ENCODE measurements at places on chromosomes 1 and 21.

DNA sequence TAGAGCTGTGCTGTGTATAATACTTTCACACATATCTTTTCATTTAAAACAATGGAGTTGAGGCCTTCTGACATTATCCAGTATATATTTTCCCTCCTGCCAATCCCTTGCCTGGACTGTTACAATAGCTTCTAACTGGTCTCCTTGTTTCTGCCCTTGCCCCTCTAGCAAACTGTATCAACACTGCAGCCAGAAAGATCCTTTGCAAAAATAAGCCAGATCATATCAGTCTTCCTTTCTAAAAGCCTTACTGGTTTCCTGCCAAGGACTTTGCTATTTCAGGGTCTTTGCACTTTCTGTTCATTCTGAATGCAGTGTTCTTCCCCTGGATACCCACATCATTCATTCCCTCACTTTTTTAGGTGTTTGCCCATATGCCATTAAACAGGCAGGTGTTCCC lies 370.1 kb downstream of the PTBP2 start:
- no peak for DNase-seq

DNA sequence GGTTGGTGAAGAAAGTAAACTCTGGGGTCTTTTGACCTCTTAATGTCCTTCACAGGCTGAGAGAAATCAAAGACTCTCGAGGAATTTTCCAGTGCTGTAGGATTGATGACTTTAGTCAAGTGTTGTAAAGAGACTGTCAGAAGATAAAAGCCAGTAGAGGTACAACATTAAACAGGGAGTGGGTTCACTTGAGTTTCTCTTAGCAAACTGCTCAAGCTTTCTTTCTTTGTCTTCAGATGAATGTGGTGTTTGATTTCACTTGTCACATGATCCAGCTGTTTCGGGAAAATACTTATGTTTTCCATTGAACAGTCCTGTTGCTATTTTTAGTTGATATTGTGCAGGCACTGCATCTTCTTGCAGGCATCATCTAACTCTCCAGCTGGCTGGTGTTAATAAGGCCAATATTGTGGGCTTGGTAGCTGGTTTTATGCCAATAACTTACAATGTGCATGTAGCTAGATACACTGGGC lies 45.6 kb downstream of the XCL2 start:
- DNase-seq = no peak

DNA sequence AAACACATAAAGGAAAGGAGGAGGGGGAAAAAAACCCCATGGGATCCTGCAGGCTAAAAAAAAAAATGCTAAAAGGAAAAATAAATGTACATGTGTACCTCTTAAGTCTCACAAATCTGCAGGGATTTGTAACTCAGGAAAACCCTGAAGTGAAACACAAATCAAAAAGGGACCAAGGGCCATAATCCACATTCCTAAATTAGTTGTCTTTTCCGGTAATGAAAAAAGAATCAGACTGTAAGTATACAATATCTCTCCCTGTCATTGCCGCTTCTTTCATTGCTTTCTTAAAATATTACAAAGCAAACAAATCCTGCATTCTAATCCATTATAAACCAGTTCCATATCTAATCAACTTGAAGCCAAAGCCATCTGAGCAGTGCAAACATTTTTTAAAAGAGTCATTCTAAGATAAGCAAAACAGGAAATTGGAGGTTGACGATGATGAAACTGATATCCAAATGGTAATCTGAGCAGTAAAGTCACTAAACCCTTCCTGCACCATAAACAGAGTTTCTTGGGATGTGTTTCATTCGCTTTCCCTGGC lies 58.7 kb upstream of the SIM2 start:
- no peak for DNase-seq

DNA sequence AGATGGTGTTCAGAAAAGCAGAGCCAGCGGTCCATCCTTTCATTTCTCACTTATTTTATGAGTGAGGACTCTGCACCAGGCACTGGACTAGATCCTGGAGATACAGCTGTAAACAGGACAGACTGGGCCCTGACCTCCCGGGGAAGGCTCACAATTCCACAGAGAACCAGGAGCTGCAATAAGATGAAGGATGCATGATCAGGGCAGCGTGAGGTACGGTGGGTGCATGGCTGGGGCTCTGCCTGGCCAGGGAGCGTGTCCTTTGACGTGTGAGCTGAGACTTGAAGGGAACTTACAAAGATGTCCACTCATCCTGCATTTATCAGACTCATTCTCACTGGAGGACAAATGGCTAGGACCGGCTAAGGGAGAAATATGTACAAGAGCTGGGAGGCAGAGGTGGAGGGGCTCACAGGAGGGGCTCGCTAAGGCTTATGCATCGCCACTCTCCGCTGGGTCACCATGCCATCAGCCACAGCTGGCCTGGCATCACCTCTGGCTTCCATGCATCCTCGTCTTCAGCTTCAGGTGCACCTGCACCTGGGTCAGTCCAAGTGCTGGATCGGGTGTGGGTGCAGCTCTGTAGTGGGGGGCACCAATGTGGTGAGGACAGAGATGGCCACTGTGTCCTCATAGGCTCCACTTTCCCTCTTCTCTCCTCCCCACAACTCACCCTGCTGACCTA lies 213.9 kb downstream of the TOMM20 start:
- DNase-seq = no peak

DNA sequence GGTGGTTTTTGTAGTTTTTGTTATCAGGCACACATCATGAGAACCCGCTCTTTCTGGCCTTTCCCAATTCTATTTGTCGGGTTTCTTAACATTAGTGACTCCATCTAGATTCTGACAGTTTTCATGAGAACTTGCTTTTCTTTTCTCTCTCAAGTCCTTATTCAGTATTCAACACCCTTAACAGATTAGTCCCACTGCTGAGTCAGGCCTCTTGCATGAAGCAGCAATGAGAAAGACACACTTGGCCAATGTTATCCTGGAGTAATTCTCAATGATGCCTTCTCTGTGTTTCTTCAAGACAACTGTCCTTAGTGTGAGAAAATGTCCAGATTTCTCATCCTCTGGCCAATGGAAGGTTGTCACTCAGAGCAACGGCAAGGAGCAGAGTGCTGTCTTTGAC lies 11.3 kb downstream of the FMO2 start:
- DNase-seq = no peak

DNA sequence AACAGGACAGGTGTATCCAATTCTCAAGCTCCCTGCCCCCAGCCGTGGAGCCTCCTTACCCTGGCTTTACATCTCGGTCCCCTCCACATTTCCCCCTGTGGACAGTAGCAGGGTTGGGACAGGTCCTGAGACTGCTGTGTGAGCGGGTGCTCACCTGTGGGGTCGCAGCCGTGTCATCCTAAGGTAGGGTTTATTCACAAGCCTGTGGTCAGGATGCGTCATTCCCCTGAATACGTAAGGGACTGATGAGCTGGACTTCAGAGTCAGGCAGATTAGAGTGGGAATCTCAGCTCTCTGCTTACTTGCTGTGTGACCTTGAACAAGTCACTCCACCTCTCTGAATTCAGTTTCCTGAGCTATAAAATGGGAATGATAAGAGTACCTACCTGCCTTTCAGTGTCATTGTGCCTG lies 17.7 kb downstream of the ZNF362 start:
- no peak for DNase-seq

- no peak for DNase-seq
Observed at GRCh38 chr1:74652711-74653139, 20.9 kb downstream of the ERICH3 start.

- DNase-seq = no peak
Observed at GRCh38 chr21:35819134-35819533, 241.2 kb downstream of the SETD4 start.

GRCh38 chr1:64242895-64243756 lies 39.7 kb downstream of the UBE2U start:
- no peak for DNase-seq

GRCh38 chr1:174209347-174210187 lies 50.2 kb downstream of the RABGAP1L start:
- DNase-seq = no peak

- no peak for DNase-seq
Observed at GRCh38 chr1:25891606-25892005, 14.6 kb downstream of the STMN1 start.

- DNase-seq = no peak
Observed at GRCh38 chr1:41365320-41365633, 4.0 kb downstream of the FOXO6 start.

GRCh38 chr1:233662575-233663304 lies 48.8 kb downstream of the KCNK1 start:
- no peak for DNase-seq

GRCh38 chr1:180888870-180889269 lies 23.8 kb upstream of the KIAA1614 start:
- no peak for DNase-seq

DNA sequence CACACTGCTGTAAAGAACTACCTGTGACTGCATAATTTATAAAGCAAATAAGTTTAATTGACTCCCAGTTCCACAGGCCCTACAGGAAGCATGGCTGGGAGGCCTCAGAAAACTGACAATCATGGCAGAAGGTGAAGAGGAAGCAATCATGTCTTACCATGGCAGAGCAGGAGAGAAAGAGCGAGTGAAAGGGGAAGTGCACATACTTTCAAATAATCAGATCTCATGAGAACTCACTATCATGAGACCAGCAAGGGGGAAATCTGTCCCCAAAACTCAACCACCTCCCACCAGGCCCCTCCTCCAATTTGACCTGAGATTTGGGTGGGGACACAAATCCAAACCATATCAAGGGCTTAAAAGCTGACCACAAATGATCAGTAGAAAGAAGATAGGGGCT lies 493.2 kb downstream of the PTPRC start:
- DNase-seq = no peak

GRCh38 chr1:101389547-101389929 lies 152.7 kb downstream of the S1PR1 start:
- DNase-seq = no peak

GRCh38 chr1:182111496-182111895 lies 50.0 kb upstream of the ZNF648 start:
- DNase-seq = no peak

- DNase-seq = no peak
Observed at GRCh38 chr1:169896013-169896412, 2.3 kb upstream of the SCYL3 start.

DNA sequence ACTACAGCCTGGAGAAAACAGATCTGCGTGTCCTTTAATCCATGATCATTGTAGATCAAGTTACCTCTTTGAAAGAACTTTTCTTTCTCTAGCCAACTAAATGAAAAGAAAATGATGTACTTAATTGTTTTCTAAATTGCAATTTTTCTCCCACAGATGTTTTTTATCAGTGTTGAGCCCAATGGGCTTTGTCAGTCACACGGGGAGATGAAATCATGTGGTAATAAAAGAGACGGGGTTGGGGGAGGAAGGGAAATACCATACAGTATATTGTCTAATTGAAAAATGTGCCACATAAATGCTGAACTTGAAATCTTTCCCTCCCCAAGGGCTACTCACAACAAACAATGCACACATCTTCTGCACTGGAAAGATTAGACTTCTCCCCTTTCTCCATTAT lies 58.4 kb downstream of the NTMT2 start:
- no peak for DNase-seq

- no peak for DNase-seq
Observed at GRCh38 chr21:43853851-43854772, 10.9 kb upstream of the AGPAT3 start.

GRCh38 chr1:75035536-75035935 lies 98.7 kb upstream of the LHX8 start:
- DNase-seq = no peak

DNA sequence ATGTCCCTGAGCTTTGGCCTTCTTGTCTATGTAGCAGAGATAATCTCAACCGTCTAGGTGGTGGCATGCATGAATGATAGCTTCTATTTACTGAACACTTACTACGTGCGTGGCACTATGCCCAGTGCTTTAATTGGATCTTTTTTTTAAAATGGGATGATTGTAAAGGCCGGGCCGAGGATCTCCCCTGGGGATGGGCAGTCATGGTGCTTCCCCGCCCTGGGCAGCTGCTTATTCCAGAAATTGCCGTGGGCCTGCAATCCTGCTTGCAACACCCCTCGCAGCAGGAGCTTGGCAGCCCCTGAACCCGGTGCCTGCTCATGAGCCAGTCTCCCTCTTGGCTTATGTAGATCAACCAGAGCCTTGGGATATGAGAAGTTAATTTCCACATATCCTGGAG lies 360.7 kb downstream of the CAMTA1 start:
- DNase-seq = no peak

DNA sequence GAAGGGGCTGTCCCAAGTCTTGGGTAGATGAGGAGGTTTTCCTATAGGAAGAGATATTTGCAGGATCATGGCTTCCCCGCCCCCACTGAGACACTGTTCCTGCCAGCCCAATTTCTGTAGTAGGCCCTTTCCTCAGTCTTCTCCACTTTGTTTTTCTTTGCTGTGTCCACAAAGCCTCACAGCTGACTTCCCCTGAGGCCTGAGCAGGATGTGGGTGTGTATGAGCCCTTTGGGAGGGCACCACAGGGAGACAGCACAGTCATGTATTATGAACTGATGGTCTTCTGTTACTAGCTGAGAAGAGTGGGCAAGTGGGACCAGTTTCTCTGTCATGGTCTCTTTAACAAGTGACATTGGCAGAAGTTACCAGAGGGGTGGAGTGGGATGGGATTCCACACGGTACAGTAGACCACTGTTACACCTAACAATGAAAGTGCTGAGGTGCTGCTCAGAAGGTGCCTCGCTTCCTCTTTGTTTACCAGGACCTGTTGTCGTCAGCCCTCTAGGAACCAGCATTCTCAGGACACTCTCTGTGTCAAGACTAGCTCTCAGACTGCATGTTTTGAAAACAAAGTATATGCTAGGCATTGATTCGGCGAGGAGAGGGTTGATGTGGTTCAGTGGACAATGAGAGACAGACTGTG lies 253.8 kb upstream of the HOOK1 start:
- DNase-seq = no peak

DNA sequence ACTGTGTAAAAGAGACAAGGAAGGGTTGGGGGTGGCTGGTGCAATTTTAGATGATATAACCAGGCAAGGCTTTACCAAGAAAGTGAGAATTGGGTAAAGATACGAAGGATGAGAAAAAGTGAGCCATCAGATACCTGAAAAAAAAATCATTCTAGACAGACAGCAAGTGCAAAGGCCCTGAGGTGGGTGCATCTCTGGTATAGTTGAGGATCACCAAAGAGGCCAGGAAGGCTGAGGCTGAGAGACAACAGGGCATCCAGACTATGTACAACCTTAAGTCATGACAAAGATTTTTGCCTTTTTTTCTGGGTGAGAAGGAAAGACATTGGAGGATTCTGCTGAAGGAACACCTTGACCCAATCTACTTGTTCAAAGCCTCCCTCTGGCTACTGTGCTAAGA lies 29.9 kb downstream of the RXRG start:
- DNase-seq = no peak

GRCh38 chr1:245752561-245752960 lies 597.8 kb downstream of the KIF26B start:
- DNase-seq = no peak

- DNase-seq = no peak
Observed at GRCh38 chr21:21367583-21367982, 369.4 kb downstream of the NCAM2 start.

- no peak for DNase-seq
Observed at GRCh38 chr1:216111842-216112241, 311.4 kb downstream of the USH2A start.

DNA sequence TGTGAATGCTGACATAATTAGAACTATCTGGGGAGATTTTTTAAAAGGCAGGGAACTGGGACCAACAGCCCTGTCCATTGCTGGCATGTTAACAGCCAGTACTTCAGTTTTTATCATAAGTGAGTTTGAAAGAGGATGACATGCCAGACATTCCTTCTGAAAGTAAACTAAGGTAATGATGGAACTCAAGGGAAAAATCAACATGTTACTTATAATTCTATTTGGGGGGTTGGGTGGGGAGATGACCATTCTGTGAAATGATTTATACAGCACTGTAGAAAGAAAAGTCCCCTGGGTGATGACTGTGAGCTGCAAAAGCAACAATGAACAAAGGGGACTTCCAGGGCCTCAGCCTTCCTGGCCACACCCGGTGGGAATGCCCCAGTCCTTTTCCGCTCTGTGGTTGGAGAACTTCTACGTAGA lies 5.4 kb upstream of the LAMC2 start:
- DNase-seq = no peak
